ENCODE measurements at places on chromosomes 4 and X.

DNA sequence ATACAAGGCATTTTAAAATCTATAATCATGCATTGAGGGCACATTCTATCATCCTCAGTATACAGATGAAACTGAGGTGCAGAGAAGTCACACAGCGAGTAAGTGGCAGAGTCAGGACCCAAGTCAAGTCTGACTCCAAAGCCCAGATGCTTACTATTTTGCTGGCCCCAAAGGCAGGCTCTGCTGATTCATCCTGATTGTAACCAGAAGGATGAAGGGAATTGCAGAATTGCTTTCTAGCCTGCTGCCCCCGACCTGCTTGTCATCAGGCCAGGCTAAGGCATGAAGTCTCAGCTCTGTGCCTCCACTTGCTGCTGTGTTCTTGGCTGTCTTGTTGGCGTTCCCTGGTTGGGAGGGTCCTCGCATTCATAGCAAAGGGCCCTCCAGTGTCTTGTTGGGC, 62.7 kb downstream of the SLC9A6 start:
- DNase-seq = no peak

DNA sequence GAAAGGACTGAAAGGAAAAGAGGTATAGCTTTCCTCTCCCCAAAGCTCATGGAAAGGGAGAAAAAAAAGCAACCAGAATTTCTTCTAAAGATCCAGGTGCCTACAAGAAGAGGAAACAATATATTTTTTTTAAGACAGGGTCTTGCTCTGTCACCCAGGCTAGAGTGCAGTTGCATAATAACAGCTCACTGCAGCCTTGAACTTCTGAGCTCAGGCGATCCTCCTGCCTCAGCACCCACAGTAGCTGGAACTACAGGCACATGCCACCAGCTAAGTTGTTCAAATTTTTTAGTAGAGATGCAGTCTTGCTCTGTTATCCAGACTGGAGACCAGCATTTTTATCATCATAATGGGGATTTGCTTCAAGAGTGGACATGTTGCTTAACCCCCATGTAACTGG, 30.5 kb upstream of the BBS12 start:
- DNase-seq = no peak

GRCh38 chr4:1347410-1347864, 429 bp downstream of the UVSSA start:
- peak; percentile 48 for DNase-seq

DNA sequence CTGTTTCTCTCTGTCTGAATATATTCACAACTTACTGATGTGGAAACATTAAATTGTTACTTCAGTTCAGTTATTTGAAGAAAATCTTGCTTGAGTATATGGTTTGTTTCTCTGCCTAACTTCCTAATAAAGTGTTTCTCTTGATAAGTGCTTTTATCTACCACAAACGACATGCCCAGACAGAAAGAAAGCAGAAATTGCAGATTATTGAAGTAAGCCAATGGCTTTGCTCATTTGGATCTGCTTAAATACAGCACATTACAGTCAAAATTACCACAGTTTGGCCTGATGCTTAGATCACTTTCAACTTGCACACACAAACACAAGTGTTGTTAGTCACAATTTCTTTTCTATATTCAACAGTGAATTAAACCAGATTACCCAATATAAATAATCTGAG, 68.0 kb downstream of the ATOH1 start:
- no peak for DNase-seq

DNA sequence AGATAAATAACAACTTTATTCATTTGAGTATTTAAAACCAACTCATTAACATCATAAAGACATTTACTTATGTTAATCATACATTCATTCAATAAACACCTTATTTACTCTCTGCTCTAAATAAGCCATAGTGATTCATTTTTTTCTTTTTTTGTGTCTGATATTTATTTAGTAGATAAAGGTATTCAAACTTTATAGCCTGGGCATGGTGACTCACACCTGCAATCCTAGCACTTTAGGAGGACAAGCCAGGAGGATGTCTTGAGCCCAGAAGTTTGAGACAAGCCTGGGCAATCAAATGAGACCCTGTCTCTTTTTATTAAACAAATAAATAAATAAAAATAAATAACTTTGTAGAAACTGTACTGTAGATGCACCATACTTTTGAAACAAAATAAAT, 771.3 kb upstream of the PCDH7 start:
- no peak for DNase-seq

GRCh38 chrX:66489339-66489738, 149.5 kb downstream of the EDA2R start:
- DNase-seq = no peak

- no peak for DNase-seq
These were observed 13.8 kb downstream of the GUCY1B1 start for GRCh38 chr4:155772459-155773195.

- no peak for DNase-seq
These were observed 63.0 kb upstream of the TMEM150C start for GRCh38 chr4:82624819-82625218.

DNA sequence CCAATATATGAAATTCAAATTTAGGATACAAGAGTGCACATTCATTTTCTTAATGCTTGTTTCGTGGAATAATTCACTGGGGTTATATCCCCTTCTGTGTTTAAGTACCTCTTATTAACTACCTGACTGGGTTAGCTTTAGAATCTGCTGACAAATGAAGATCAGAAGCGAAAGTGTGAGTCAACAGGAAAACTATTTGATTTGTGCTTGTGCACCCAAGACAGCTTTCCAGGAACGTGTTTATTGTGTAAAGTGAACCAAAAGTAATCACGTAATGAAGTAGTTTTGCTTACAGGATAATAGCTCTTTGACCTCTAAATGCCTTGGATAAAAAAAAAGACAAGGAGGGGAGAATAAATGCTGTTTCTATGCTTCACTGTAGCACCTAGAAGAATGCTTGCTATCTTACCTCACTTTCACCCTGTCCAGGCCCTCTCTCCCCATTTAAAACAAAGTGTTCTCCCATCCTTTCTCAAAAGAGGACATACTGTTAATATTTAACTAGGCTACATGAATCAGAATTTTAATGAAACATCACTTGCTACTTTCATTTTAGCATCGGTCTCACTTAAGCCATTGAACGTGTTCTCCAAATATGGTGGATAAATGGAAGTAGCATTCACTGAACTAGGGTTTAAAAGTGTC, 141.9 kb downstream of the THOC2 start:
- DNase-seq = no peak

GRCh38 chr4:84563002-84563401, 19.9 kb upstream of the CDS1 start:
- DNase-seq = no peak

DNA sequence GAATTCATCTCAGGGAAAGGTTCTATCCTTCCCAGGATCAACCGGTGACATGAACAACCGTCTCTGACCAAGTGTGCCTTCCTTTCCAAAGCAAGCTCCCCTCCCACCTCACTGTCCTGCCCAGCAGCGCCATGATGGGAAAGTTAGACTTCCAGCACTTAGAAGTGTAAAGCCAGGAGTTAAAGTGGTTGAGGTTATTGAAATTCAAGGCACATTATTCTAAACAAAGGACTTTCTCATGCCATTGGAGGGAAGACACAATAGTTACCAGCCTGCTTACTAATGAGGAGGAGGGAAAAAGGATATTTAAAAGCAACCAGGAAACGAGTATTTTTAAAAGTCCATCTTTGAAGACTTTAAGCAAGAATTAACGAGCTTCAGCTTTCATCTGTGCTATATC, 96.8 kb downstream of the NSUN7 start:
- DNase-seq = no peak

DNA sequence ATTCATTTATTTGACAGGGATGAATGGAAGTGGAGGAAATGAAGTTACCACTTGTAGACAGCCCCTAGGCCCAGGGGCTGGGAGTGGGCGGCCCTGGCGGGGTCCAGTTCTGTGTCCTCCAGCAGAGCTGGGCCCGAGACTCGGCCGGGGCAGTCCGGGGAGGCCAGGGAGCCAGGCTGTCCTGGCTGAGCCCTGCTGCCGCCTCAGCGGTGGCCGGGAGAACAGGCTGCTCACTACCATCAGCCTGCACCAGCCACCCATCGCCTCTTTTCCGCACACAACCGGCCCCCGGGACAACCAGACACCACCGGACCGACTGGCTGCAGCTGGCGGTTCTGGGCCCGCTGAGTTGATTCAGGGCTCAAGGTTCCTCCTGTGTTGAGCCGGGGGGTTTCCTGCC, 25.6 kb downstream of the CLDN34 start:
- no peak for DNase-seq

DNA sequence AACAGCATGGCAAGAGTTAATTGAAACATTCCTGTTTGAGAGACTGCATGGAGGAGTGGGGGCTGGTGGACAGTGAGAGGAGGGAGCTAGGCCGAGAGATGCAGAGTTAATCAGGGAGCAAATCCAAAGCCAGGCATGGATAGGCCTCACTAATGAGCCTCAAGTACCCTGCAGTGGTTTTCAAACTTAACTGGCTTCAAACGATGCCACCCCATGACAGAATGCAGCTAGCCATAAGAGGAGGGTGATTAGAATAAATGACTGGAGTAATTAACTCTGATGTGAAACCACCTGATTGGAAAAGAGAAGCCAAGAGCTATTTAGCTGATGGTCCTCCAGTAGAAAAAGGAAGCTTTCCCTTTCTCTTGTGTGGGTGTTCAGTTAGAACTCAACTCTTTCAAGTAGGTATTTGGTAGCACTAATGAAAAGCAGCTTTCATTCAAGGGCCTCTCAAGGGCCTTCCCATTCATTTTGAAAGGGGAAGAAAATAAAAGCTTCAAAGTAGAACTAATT, 215.4 kb upstream of the MAB21L2 start:
- peak; percentile 92 for DNase-seq

GRCh38 chrX:97705936-97706335, 822.2 kb downstream of the RPA4 start:
- DNase-seq = peak; percentile 76

DNA sequence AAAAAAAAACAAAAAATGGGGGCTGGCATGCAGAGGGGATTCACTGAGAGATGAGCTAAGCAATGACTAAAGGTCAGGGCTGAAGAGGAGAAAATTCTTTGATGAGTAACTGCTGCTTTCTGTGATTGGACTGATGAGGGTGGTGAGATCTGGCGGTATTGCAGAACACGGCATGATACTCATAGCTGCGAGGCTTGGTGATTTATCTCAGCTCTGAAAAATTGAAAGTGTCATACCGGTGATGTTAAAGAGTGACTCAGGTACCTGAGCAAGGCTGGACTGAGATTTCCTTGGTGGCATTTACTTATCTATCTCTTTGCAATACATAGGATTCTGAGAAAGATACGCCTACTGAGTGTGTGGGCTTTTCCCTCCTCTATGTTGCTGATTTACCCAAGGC, 204.1 kb upstream of the DDX53 start:
- no peak for DNase-seq

DNA sequence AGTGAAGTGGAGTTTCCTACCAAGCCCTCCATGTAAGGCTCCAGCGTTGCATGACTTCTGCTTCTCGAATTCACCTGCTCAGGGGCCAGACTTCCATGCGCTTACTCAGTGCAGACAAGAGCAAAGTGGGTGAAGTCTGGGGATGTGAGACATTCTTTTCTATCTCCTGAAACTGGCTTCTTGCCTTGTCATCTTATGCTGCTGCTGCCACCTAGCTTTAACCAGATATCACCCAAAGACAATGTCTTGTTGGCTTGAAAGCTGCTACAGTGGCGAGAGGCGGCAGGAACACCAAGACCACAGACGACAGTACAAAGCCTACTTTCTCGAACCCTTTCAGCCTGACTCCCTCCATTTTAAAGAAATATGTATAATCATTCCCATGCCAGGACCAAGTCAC, 103.6 kb upstream of the ADGRG2 start:
- no peak for DNase-seq

GRCh38 chr4:101348995-101349800, 1.9 kb upstream of the PPP3CA start:
- peak; percentile 62 for DNase-seq

DNA sequence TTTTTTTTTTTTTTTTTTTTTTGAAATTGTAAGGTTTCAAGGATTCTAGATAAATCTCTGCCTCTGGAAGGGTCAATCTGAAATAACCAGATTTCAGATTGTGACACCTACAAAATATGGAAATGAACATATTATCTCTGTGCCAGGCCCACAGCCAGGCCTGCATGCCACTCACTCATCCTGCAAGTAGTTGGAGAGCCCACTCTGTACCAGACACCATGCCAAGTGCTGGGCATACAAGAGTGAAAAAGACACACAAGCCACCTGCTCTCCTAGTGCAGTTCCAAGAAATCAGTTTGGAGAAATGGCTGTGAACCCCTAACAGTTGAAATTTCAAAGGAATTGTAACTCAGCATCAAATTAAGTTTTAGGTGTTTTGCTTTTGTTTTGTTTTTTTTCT, 145.9 kb upstream of the NOCT start:
- no peak for DNase-seq

GRCh38 chr4:159899596-159899995, 796.7 kb downstream of the RAPGEF2 start:
- no peak for DNase-seq

- DNase-seq = peak; percentile 48
These were observed 46.8 kb downstream of the STEEP1 start for GRCh38 chrX:119518371-119518770.

DNA sequence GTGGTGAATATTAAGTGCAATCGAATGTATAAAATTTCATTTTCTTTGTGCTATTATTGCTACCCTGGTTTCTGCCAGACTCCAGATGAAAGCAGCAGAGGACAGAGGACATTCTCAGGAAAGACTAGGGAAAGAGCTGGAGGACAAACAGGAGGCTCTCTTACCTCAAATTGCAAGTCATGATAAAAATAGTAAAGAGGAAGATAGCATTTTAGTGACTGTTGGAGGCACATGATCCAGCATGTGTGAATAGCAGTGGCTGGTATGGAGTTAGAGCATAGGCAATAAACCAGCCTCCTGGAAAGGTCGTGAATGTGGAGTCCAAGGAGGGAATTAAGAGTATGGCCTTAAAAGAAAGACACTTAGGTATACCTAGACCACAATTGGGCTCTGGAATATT, 1040.0 kb downstream of the STPG2 start:
- DNase-seq = no peak

DNA sequence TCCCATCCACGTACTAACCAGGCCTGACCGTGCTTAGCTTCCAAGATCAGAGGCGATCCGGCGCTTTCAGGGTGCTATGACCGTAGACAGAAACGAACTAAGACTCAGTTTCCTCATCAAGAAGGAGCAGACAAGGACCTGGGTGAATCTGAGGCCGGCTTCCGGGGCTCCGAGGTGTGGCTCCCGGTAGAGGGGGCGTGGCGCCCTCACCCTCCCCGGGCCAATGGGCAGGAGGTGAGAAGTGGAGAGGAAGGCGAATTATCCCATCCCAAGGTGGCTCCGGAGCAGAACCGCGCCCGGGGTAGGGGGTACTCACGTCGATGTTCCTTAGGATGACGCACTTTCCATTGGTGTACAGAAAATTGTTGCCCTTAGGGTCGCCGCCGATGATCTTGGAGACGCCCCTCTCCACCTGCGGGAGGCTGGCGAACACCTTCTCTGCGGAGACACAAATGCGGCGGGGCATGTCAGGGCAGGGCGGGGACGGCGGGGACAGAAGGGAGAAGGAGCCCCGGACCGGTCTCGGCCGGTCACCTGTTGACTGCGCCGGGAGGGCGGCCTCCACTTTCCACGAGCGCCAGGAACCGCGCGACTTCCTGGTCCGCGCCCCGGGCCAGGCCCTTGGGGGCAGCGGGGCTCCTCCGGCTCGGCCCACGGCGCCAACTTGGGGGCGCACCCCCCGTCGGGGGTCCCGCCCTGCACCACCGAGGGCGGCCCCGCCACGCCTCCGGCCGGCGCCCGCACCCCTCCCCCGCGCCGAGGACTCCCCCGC, 616 bp downstream of the WDR1 start:
- DNase-seq = peak; percentile 27

All from NCI-H524 (cell line).